Pancreas (tissue), 10 donors: ENCODE measurements at places on chromosomes 4 and X. TPM values are rescaled to one million over a fixed set of nuclear protein-coding genes. Genes with fewer than 3 reads are reported as not detected.

Gene PASD1
- not detected for total RNA-seq

Gene KLHL34
- not detected for total RNA-seq

Gene RASGEF1B
- total RNA-seq, result 4.0 TPM

Gene PSAPL1
- not detected for total RNA-seq

Gene CT45A10
- not detected for total RNA-seq
